Activated CD8-positive, alpha-beta T cell treated with anti-CD3 and anti-CD28 coated beads, Interleukin-2, amount 10 ng/mL, durations not matched to agents 7 days and 5 days (primary cell): ENCODE measurements at places on chromosomes 7 and 10. TPM values are rescaled to one million over a fixed set of nuclear protein-coding genes. Genes with fewer than 3 reads are reported as not detected.

DNA sequence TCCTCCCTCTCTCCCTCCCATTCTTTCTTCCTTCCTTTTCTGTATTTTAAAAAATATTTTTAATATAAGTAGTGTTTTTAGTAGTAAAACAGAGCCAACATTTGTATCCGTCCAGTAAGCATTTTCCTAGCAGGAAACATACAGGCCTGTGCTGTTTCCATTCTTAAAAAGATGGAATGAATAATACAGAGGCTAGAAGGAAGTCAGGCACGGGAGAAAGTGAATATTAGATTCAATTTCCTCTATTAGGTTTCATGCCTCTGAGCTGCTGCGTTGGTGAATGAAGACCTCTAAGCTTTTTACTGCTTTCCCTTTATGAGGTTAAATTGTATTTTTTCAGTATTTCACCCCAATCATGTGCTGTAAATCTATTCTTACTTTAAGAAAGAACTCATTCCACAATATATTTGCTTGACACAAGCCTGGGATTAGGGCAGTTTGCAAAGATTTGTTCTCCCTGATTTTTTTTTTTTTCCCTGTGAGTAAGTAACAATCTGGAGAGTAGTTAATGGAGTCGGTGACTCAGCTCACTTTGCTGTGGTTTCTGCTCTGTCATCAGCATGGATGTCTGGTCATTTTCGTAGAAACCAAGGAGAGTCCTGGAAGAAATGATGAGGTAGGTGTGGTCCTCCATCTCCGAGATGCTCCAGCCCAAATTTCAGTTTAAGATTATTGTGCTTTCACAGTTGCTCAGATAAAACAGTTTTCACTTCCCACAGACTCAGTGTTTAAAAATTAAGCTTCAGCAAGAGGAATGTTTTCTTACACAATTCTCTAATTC is 76.1 kb upstream of the PITRM1 start:
- no peak for DNase-seq

DNA sequence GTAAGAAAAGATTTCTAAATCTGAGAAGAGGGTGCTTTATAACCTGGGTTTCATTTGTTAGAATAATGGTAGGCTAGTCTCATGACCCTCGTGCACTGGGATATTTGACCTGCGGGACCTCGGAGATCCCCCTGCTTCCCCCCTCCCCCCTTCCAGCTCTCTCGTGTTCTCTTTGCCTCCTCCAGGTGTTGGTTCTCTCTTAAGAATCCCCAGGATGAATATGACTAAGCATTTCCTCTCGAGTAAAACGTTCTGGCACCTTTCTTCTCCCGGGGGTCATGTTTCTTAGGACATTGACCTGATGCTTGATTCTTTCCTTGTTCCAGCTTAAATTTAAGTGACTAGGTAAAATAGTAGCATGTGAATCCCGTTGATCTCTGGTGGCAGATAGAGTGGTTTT is 71.2 kb downstream of the SHH start:
- no peak for DNase-seq

DNA sequence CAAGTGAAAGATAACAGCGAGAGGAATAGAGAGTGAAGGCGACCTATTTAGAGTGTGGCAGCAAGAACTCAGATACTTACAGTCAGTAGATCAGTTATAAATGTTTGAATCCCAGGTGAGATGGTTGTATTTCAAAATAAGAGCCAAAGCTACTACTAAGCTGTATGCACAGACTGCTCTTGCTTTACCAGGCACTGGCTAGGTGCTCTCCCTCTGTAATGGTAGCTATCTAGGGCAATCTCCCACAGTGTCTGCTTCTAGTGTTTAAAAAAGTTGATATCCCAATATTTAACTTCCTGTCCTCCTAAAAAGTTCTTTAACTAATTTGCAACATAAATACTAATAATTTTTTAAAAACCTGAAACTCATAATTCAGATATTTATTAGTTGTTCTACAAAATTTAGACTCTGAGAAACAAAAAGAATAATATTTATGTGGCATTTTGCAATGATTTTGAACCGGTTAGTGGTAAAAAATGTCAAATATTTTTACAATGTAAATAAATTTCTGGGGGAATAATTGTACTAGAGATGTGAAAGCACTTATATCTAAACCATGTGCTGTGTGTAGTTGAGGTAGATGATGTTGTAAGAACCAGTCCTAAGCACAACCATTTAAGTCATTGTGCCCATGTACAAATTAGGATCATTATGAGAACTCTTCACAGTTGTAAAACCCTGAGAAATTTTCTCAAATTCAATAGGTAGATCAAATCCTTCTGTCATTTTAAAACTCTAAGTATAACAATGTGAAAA is 349.3 kb upstream of the SEMA3D start:
- DNase-seq, result no peak

DNA sequence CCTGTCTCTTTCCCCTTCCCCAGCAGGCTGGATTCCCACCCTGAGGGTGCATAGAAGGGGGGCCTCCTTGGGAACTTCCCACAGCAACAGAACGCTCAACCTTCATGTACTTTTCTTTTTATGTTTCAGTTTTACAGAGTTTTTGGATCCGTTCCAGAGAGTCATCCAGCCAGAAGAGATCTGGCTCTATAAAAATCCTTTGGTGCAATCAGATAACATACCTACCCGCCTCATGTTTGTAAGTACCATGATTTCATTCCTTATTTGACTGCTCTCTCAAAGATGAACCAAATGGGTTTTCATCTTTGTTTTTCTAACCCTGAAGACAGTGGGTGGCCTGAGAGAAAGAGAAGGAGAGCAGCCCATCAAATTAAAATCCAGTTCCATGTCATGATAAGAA is 46.7 kb downstream of the PLPP4 start:
- DNase-seq, result no peak

- peak; percentile 47 for DNase-seq
Observed at GRCh38 chr7:92631067-92631849, 41.1 kb upstream of the FAM133B start.

The ADAP1 gene
- total RNA-seq, result 28.6 TPM

The FAM13C gene
- total RNA-seq, result not detected

The ACBD7 gene
- total RNA-seq, result 5.2 TPM
